ENCODE measurements at places on chromosomes 3 and 15.
A peak's percentile ranks its signal among the peaks of the same experiment; 100 is the strongest.

DNA sequence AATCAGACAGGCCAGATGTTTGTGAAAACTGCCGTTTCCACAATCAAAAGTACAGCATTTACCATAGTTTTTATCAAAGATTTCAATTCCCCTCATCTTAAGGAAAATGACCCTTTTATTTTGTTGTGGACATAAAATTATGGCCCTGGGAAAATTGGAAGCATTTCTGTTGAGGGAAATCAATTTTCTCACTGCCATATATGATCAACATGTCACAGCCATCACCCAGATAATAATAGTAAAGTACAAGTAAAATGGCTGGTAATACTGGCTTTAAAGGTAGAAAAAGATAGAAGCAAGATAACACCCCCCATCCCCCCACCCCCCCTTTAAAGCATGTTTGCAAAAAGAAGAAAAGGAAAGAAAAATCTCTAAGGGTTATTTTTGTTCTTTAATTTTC lies 311.7 kb downstream of the WDR72 start:
- no peak for DNase-seq

DNA sequence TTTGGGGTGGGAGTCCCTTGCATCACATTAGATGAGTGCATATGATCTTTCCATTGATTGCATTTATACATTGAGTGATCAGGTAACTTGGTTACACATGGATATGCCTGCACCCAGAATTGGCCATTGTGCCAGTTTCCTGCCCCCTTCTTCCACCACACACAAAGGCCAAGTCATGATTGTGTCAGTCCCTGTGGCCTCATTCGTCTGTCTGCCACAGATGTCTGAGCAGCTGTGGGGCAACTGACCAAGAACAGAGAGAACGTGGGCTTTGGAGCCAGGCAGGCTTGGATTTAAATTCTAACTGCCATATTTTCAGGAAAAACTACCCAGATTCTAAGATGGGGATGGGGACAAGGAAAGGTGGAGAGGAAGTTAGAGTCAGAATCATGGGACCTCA lies 27.0 kb downstream of the CCNL1 start:
- DNase-seq: no peak

GRCh38 chr15:81612631-81613030 lies 238.6 kb upstream of the TMC3 start:
- no peak for DNase-seq

GRCh38 chr3:72278349-72279067 lies 493.6 kb upstream of the PROK2 start:
- DNase-seq: no peak

- no peak for DNase-seq
These were observed 285.0 kb upstream of the ADAMTS9 start for GRCh38 chr3:64972793-64973192.

DNA sequence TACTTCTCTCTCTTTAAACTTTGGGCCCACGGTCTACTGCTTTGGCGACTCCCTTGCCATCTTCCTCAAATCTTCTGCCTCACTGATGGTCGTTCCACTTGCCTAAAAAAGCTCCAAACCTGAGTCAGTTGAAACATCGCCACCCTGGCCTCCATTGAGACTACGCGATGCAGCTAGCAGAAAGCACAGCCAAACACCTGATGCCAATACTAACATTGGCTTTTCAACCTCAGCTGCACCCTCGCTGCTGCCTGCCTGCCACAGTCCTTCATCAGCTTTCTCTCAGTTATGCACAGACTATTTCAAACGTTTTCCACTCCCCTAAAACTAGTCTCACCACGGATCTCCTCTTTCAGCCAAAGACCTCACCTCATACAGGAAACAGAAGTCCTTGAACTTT lies 214.2 kb upstream of the TMCO5A start:
- DNase-seq: no peak

DNA sequence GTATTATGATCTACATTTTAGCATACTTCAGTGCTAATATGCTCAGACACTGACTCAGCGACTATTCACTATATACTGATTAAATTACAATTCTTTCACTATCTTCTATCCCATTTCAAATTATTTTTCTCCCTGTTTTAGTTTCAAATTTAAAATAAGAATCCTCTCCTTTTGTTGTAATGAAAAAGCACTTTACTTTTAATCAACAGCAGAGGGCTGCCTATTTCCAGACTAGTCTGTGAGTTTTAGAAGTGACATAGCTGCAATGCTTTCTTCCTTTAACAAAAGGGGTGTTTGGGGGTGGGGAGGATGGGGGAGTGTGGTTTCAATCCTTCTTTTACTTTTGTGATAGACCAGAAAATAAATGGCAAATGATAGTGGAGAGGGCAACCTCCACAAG lies 2.4 kb downstream of the NEDD4 start:
- DNase-seq: no peak

DNA sequence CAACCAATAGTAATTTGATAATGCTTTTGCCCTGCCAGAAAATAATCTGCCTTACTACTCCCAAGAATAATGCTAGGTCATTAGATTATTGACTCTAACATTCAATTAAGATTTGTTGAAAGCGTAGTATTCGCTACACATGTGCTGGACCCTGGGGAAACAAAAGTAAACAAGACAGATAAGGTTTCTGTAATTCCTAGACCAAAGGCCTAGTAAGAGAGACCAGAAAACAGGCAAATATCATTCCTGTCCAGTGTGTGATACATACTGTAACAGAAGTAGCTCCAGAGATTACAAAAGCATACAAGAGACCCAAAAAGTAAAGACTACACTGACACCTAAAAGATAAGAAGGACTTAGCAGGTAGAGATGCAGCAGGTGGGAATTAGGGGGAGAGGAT lies 60.8 kb downstream of the PLOD2 start:
- no peak for DNase-seq

GRCh38 chr3:10242182-10243065 lies 5.8 kb upstream of the TATDN2 start:
- DNase-seq: peak; percentile 70

GRCh38 chr3:140358686-140359085 lies 319.2 kb upstream of the TRIM42 start:
- no peak for DNase-seq

DNA sequence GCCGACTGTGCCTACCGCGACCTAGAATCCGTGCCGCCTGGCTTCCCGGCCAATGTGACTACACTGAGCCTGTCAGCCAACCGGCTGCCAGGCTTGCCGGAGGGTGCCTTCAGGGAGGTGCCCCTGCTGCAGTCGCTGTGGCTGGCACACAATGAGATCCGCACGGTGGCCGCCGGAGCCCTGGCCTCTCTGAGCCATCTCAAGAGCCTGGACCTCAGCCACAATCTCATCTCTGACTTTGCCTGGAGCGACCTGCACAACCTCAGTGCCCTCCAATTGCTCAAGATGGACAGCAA lies 1.4 kb downstream of the ISLR start:
- DNase-seq: no peak

GRCh38 chr3:131326307-131326706 lies 55.3 kb upstream of the NUDT16 start:
- DNase-seq: no peak

GRCh38 chr15:67575039-67575502 lies 32.6 kb downstream of the MAP2K5 start:
- no peak for DNase-seq

DNA sequence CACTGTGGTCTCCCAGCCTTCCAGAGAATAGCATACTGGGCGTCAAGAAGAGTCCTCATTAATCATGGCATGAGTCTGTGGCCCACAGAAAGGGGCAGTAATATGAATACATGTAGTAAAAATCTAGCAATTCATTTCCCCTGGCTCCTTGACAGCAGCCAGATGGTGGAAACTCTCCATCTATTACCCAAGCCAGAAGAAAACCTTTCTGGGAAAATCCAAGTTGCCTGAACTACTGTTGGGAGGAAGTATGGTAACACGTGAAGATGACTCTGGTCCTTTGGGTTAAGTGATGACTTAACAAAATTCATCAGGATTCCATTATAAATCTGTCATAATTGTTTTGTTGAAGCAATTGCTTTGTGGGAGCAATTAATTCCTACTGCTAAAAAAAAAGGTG lies 530.5 kb downstream of the FHIT start:
- DNase-seq: no peak

DNA sequence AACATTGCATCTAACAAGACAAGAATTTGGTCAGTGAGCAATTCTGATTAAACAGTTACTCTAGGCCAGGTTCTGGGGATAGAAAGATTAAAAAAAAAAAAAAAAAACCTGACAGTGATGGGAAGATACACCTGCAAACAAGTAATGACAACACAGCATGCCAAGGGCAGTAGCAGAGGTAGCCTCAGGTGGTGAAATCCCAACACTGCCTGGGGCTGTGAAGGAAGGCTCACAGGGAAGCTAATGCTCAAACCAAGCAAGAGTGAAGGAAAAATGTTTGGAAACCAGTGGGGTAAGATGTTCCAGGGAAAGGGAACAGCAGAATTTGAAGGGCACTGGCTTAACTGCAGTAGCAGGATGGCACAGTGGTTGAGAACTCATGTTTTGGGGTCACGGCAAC lies 8.9 kb downstream of the RTP2 start:
- DNase-seq: no peak

DNA sequence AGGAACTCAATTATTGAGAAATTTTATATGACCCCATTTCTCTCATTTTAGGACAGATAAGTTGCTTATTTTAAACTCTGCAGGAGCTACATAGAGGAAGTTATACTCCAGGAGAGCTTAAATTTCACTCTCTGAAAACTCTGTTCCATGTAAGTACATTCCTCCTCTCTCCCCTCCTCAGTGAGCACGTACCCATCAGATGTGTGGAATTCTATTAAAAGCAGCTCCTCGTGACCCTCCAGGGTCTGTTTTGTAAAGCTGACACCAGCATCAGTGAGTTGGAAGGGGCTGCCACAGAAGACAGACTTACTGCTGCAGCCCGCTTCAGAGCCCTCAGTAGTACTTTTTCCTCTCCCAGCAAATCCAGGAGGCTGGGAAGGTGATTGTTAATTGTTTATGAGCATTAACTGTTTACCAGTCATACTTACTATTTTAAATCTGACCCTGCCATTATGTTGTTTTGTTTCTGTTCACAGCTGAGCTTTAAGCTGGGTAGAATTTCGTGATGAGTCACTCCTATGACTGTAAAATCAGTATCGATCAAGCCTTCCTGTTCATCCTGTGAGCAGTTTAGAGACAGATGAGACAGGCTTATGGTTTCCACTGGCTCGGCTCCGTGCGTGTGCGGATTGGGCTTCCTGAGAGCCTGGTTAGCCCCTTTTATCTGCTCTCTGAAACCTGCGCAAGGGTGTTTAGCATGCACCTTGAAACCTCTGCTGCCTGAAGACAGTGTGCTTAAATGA lies 20.4 kb downstream of the IGF1R start:
- no peak for DNase-seq

DNA sequence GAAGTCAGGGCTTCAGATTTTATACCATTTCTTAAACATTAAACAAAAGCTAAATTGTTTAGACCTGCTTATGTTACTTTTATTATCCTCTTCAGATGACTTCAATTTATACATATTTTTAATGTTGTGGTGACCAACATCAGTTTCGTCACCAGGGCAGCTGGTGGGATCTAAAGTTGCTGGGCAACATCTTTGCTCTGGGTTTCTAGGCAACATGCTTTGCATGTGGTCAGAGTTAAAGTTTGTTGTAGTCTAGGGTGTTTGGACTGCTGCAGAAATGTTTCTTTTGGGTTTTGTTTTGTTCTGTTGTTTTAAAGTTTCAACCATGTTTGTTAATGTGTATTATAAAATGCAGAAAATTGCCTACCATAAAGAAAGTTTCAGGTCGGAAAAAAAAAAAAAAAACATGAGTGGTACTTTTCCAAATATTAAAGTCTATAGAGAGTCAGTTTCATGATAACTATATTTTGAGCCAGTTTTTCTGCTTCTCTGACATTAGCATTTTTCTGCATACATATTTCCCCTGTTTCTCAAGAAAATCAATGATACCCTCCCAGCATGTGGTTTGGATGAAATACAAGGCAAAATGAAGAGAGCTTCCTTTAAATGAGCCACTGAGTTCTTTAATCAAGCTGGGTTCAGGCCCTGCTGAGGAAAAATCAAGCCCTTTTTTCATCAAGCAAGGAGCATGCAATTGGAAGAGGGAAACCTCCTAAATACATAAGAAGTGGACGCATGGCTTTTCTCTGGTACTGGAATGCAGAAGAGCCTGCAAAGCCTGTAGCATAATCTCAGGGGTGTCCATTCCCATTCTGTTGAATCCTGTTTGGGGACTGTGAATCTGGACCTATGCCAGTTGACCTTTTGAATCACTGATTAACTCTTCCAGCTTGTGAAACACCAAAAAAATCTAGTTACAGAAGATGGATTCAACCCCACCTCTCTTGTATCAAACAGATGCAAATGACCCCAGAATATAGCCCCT lies 35.0 kb upstream of the VGLL3 start:
- no peak for DNase-seq

- no peak for DNase-seq
These were observed 73.2 kb upstream of the CTXND1 start for GRCh38 chr15:80325206-80325605.

GRCh38 chr3:126960604-126960995 lies 22.3 kb upstream of the PLXNA1 start:
- DNase-seq: no peak

DNA sequence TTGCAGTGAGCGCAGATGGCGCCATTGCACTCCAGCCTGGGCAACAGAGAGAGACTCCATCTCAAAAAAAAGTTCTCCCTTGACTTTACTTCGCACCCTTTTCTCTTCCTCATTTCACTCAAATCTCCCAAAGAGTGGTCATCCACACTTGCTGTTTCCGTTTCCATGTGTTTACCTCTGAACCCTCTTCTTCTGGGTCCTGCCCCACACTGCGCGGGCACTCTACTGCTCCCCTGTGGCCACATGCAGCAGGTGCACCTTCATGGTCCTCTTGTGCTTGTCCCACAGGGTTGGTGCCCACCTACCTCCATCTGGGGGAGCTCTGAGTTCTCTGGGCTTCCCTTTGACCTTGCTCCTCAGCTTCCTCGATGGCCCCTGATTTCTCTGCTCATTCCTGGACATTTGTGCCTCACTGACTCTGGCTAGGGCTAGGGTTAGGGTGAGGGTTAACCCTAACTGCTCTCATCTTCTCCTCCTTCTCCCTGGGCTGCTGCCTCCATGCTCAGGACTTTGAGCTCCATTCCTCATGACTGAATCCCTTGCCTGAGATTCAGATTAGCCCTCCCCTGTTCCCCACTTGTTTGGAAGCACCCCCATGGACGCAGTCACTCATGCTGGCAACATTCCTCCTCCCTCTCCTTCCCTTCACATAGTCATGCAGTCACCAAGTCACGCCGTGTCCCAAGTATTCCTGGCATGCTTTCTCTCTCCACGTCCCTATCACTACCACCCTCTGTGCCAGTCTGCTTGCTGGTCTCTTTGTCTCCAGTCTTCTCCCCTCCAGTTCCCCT lies 26.6 kb upstream of the KY start:
- no peak for DNase-seq

DNA sequence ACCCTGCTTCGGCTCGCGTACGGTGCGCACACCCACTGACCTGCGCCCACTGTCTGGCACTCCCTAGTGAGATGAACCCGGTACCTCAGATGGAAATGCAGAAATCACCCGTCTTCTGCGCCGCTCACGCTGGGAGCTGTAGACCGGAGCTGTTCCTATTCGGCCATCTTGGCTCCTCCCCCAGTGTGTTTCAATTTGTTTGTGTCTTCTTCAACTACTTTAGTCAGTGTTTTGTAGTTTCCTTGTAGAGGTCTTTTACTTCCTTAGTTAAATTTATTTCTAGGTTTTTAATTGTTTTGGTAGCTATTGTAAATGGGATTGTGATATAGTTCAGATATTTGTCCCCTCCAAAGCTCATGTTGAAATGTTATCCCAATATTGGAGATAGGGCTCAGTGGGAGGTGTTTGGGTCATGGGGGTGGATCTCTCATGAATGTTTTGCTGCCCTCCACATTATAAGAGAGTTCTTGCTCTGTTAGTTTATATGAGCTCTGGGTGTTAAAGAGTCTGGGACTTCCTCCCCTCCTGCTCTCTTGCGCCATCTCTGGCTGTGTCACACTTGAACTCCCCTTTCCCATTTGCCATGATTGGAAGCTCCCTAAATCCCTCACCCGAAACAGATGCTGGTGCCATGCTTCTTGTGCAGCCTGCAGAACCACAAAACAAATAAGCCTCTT lies 304.4 kb downstream of the DOCK3 start:
- DNase-seq: no peak

Data from stimulated activated CD8-positive, alpha-beta memory T cell treated with anti-CD3 and anti-CD28 coated beads, Interleukin-7, amount 100 ng/mL, for 4 hours (primary cell).